ENCODE measurements at places on chromosomes 6 and 20.

GRCh38 chr6:113144117-113144516 lies 713.0 kb upstream of the MARCKS start:
- DNase-seq, result no peak

DNA sequence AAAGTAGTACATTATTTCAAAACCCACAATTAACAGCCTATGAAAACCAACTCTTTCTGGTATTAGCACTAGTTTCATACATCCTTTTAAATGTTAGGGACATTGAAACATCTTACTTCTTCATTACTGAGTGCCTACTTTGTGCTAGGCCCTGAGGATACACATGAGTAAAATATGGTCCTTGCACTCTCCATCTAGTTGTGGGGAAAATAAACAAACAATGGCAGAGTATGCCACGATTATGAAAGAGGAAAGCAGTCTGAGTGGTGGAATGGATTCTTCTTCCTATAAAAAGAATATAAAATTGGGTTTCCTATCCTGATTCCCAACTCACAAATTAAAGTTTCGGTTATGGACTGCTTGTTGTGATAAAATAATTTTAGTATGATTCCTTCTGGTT lies 84.9 kb downstream of the ATXN1 start:
- no peak for DNase-seq

DNA sequence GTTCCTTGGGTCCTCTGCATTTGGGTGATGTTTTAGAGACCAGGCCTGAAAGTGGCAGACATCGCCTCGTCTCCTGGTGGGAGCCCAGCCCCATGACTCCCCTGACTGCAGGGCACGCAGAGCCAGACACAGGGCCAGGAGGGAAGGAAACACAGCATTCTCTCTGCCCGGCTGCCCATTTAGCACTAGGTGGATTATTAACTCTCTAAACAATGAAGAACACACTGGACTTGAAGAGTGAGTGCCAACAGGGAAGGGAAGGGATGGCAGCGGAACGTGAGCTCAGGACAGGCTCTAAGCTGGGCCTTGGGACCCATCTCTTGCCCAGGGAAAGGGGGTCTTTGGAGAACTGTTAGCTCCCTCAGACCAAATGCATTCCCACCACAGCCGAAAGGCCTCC lies 80.4 kb downstream of the TBXT start:
- no peak for DNase-seq

GRCh38 chr6:4124351-4124750 lies 11.0 kb downstream of the ECI2 start:
- DNase-seq, result no peak

GRCh38 chr20:3919352-3919751 lies 30.2 kb downstream of the PANK2 start:
- no peak for DNase-seq

GRCh38 chr6:169839898-169840631 lies 88.6 kb downstream of the ERMARD start:
- DNase-seq, result no peak

DNA sequence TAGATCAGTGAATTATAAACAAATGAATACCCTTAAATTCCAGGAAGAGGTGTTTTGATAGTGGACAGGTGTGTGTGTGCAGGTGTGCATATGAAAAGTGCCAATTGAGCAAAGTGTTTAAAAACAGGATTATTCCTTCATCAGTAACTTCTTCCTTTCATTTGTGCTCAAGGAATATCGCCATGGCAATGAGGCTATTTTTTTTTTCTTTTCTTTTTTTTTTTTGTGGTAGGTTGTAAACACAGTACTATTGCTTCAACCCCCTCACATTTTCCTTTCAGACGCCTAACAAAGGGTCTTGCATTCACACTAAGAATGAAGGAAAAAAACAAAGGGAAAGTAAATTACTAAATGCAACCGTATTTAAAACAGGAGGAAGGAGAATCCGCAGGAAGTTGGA lies 2.0 kb upstream of the HSPA1B start:
- DNase-seq, result no peak

DNA sequence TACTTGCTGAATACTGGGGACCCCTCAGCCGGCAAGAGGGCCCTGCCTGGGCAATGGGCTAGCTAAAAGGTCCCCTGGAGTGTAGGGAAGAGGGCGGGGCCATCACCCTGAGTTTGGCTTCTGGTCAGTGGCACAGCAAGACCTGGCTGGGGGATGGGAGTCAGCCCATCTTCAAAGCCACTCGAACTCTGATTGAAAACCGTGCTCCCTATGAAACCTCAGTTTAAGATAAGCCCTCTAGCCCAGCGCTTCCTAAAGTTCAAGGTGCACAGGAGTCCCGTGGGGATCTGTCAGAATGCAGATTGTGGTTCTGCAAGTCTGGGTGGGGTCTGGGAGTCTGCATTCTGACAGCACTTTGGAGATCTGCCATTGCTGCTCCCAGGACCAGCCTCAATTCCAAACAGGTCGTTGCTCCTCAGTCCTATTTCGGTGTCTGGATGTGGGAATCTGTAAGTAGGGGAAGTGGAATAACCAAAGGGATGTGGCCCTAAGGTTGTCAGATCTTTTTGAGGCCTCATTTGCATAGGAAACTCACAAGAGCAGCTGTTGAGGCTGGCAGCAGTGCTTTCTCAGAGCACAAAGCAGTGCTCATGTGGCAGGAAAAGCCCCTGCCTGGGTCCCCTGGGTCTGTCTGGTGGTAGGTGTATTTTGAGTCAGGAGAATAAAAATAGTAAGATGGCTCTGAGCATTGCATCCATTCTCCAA lies 85.3 kb upstream of the SCP2D1 start:
- no peak for DNase-seq

GRCh38 chr6:14282854-14283505 lies 165.4 kb downstream of the CD83 start:
- no peak for DNase-seq

GRCh38 chr6:12296604-12297003 lies 6.4 kb downstream of the EDN1 start:
- no peak for DNase-seq

GRCh38 chr6:26576407-26576843 lies 20.3 kb upstream of the ABT1 start:
- no peak for DNase-seq

DNA sequence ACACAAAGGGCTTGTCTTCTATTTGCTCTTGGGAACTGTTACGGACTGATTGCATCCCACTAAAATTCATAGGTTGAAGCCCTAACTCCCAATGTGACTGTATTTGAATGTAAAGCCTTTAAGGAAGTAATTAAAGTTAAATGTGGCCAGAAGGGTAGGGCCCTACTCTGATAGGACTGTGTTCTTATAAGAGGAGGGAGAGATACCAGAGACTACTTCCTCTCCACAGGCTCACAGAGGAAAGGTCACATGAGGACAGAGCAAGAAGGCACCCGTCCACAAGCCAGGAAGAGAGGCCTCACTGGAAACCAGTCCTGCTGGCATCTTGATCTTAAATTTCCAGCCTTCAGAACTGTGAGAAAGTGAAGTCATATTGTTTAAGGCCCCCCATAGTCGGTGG lies 211.9 kb downstream of the CDH26 start:
- DNase-seq, result no peak

DNA sequence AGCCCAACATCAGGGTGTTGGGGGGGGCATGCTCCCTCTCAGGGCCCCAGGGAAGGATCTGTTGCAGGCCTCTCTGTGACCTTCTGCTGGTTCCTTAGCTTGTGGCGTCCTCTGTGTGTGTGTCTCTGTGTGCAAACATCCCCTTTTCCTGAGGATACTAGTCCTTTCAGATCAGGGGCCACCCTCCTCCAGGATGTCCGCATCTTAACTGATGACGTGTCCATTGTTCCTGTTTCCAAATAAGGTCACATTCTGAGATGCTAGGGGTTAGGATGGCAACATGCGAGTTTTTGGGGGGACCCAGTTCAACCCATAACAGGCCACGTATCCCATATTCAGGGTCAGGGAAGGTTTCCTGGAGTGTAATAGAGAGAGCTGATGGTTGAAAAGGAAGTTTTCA lies 40.9 kb downstream of the GMPR start:
- no peak for DNase-seq

GRCh38 chr20:50395251-50395729 lies 114.9 kb upstream of the PTPN1 start:
- no peak for DNase-seq

DNA sequence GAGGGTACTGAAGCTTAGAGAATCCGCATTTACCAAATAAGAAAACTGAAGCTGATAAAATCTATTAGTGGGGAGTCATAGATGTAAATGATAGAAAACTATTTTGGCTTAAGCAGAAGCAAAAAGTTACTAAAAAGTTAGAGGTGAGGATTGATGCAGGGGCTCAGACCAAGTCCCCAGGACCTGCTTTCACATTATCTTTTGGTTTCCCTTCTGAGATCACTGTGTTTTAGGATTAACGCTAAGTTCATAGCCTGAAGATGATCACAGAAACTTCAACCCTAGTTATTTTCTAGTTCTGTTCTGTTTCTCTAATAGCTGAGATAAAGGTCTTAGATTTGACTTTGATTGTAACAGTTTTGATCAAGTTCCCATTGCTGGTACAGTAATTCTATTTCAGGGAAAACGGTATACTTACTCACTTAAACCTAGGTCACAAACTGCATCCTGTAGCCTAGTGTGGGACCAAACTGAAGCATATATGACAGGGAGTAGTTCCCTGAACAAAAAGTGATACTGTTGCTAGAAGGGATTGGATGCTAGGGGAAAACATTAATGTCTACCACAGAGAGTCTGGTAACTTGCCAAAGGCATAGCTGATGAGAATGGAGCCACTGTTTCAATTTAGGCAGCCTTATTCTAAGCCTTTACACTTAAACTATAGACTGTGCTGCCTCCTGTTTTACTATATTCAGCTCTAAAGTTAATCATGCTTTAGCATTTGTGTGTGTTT lies 13.1 kb downstream of the CYB5R4 start:
- DNase-seq, result no peak

DNA sequence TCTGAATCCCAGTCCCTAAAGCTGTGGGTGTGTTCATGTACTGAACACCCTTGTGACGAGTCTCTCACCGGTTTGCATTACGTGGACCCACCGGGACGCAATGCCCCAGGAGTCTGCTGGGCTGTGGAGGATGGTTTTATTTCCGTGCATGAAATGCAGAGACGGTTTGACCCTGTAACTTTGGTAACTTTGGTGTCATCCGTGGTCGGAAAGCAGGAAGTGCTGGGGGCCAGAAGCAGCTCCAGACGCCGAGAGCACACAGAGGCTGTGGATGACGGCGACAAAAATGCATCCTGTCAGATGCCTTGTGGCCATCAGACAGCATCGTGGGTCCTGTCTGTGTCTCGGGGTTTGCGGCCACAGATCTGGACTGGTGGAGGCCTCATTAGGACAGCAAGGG lies 7.2 kb downstream of the BHLHE23 start:
- no peak for DNase-seq

DNA sequence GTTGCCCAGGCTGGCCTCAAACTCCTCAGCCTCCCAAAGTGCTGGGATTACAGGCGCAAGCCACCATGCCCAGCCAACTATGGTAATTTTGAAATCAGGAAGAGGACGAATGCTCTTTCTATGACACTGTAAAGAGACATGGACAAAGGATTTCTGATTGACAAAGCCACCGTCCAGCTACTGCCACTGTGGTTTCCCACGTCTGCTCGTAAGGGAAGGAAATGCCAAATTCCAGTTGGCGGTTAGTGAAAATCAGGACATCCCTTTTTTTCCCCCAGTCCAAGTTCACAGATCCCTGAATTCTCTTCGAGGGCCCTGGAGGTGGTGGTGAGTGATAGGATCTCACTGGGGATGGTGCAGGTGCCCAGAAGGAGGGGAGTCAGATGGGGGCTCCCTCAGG lies 31.2 kb downstream of the SNAI1 start:
- DNase-seq, result no peak
